NCI-H2081 treated with DMSO at 0.1 percent for 48 hours (cell line): ENCODE measurements at places on chromosomes 4 and X.

DNA sequence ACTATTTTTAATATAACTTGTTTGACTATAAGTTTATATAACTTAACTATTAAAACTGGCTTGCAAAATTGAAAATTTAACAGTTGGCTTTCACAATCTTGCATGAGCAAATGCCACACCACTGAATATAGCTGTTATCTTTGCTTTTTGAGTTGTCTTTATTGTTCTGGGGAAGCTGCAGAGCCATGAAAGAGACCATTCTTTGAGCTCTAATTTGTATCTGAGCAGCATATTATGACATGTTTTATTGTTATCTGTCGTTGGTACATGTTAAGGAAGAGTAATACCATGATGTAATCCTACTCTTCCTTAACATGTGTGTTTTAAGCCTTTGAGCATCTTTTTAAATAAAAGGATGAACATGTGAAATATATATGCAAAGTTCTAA is 97.1 kb upstream of the ANK2 start:
- no peak for DNase-seq

GRCh38 chr4:147840838-147841738 is 109.2 kb downstream of the ARHGAP10 start:
- DNase-seq = no peak

GRCh38 chr4:9895333-9895705 is 113.9 kb downstream of the DRD5 start:
- DNase-seq = no peak

- no peak for DNase-seq
Measured at GRCh38 chr4:152045807-152046571, 285.2 kb upstream of the GATB start.

- no peak for DNase-seq
Measured at GRCh38 chr4:4673070-4673469, 131.2 kb upstream of the STX18 start.
